Activated B cell treated with CpG ODN at 0.5 μM for 24 hours (primary cell): ENCODE measurements at places on chromosomes 6 and 20. TPM values are rescaled to one million over a fixed set of nuclear protein-coding genes. Genes with fewer than 3 reads are reported as not detected.

The ZNF341 gene
- total RNA-seq: 9.2 and 10.1 TPM in 2 replicates

GRCh38 chr20:33431797-33432381 is 11.7 kb downstream of the SNTA1 start:
- DNase-seq: no peak
- no peak overlapping the region for H3K27ac ChIP-seq
- H3K36me3 ChIP-seq: no peaks in the 10 kb centered on the region
- H3K4me1 ChIP-seq: no peaks in the 10 kb centered on the region
- no peaks in the 10 kb centered on the region for H3K27me3 ChIP-seq
- H3K4me3 ChIP-seq: no peak overlapping the region

DNA sequence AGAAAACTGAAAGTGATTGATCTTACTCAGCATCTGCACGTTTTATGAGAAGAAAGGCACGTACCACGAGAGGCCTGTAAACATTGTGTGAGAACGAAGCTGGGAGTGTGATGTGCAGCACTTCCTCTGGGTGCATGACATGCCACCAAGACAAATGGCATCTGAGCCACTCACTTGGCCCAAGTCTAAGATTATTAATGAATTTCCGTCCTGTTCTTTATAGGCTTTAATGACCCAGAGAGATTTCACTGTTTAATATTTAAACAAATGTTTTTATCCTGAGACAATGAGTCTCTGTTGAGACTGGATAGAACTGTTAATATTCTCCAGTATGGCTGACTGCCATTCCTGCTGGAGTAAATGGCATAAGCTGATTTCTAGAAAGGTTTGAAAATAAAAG is 172.6 kb upstream of the PHACTR1 start:
- H3K4me3 ChIP-seq: no peak overlapping the region
- H3K4me1 ChIP-seq: no peaks in the 10 kb centered on the region
- H3K36me3 ChIP-seq: no peaks in the 10 kb centered on the region
- no peak for DNase-seq
- peaks cover 21% of the 10 kb centered on the region for H3K27me3 ChIP-seq
- H3K27ac ChIP-seq: no peak overlapping the region

DNA sequence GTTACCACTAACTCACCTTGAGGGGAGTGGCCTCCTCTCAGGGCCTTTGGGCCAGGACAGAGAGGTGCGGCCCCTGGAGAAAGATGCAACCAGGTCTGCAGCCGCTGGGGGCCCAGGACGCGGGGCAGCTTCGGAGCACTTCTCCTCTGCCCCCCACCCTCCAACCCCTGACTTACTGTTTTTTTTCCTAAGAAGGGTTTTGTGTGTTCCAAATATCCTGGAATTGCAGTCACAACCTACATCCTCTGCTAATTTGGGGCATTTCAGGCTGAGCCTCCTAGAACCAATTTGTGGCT is 1.7 kb downstream of the LINC00237 start:
- no peak for DNase-seq
- no peaks in the 10 kb centered on the region for H3K36me3 ChIP-seq
- no peak overlapping the region for H3K27ac ChIP-seq
- peaks cover 38% of the 10 kb centered on the region for H3K4me1 ChIP-seq
- no peak overlapping the region for H3K4me3 ChIP-seq

The C20orf141 gene
- total RNA-seq: not detected in 2 replicates

- H3K4me1 ChIP-seq: peaks cover 14% of the 10 kb centered on the region
- no peaks in the 10 kb centered on the region for H3K36me3 ChIP-seq
- no peak overlapping the region for H3K4me3 ChIP-seq
Measured at GRCh38 chr6:159959165-159959975, 9.5 kb upstream of the IGF2R start.
